ENCODE measurements at places on chromosomes 13 and 19. TPM values are rescaled to one million over a fixed set of nuclear protein-coding genes. Genes with fewer than 3 reads are reported as not detected.
A peak's percentile ranks its signal among the peaks of the same experiment; 100 is the strongest.

The DPF1 gene
- total RNA-seq: 0.50 TPM

The NXNL1 gene
- not detected for total RNA-seq

The ZMYM2 gene
- 58.5 TPM for total RNA-seq

The CAPNS1 gene
- 292 TPM for total RNA-seq

The KRTDAP gene
- not detected for total RNA-seq

The NKPD1 gene
- not detected for total RNA-seq

The OBI1 gene
- total RNA-seq: 24.9 TPM

The FGF21 gene
- not detected for total RNA-seq

The LIPE gene
- 24.8 TPM for total RNA-seq

GRCh38 chr13:21826214-21827015 is 155.5 kb downstream of the FGF9 start:
- no peaks in the 10 kb centered on the region for H3K27me3 ChIP-seq
- H3K4me3 ChIP-seq: no peak overlapping the region
- H3K36me3 ChIP-seq: no peaks in the 10 kb centered on the region
- no peak overlapping the region for H3K27ac ChIP-seq
- no peak for DNase-seq

DNA sequence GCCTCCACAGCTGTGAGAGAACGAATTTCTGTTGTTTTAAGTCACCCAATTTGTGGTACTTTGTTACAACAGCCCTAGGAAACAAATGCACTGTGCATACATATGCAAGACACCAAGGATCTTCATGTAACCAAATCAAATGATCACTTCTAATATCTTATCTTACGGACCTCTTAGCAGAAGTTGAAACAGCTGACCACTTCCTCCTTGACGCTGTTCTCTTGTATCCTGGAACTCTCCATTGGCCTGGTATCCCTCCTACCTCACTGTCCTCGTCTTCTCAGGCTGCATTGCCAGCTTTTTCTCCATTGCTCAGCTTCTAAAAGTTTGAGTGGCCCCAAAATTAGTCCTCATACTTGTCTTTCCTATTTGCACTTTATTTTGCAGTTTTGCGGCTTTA is 200.4 kb downstream of the DLEU7 start:
- DNase-seq: no peak
- no peak overlapping the region for H3K27ac ChIP-seq
- peaks cover 8% of the 10 kb centered on the region for H3K27me3 ChIP-seq
- H3K4me3 ChIP-seq: no peak overlapping the region

GRCh38 chr13:46334035-46334822 is 52.8 kb downstream of the RUBCNL start:
- peaks cover 34% of the 10 kb centered on the region for H3K4me1 ChIP-seq
- H3K27me3 ChIP-seq: no peaks in the 10 kb centered on the region
- H3K4me3 ChIP-seq: no peak overlapping the region
- no peak overlapping the region for H3K27ac ChIP-seq
- peaks cover 2% of the 10 kb centered on the region for H3K36me3 ChIP-seq

DNA sequence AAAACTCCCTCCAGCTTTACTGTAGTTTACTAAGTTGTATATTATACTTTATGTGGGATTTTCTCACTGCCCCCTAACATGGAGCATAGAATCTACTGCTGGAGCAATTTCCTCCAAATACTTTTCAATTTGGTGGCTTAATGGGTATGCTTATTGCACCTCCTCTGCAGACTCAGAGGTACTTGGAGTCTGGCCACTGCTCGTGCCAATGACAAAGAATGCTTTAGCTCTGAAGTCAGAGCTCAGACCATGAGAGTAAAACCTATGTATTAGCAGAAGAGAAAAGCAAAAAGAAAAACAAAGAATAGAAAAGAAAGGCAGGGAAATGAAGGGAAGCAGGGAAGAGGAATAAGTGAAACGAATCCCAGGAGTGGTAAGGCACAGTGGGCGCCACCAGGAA is 71.9 kb downstream of the SUCLA2 start:
- DNase-seq: no peak
- H3K27me3 ChIP-seq: no peaks in the 10 kb centered on the region
- no peak overlapping the region for H3K4me3 ChIP-seq

GRCh38 chr13:109307027-109307426 is 479.4 kb downstream of the IRS2 start:
- H3K27ac ChIP-seq: no peak overlapping the region
- H3K27me3 ChIP-seq: no peaks in the 10 kb centered on the region
- no peaks in the 10 kb centered on the region for H3K4me1 ChIP-seq
- no peak for DNase-seq
- no peak overlapping the region for H3K4me3 ChIP-seq
- H3K36me3 ChIP-seq: no peaks in the 10 kb centered on the region

DNA sequence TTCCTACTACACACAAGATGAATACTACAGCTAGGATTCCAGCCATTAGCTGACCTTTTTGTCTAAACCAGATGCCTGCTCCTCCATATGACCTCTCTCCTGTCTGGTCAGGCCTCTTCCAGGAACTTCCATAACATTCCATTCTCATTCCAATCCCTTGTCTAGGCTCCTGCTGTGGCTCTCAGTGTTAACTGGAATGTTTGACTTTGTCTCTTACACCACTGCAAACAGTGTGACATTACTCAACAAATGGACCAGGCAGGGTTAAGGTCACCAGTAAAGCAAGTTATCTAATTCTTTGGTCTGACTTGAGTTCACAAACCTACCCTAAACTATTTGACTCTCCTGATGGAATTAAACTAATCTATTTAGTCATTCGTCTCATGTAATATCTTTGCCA is 2.1 kb upstream of the GPC6 start:
- peaks cover 48% of the 10 kb centered on the region for H3K27me3 ChIP-seq
- no peak overlapping the region for H3K4me3 ChIP-seq
- no peaks in the 10 kb centered on the region for H3K36me3 ChIP-seq
- H3K27ac ChIP-seq: no peak overlapping the region

GRCh38 chr19:10603873-10604459 is 16.9 kb upstream of the AP1M2 start:
- H3K4me3 ChIP-seq: peak overlapping the region; percentile 96
- DNase-seq: peak; percentile 27
- peaks cover 9% of the 10 kb centered on the region for H3K36me3 ChIP-seq
- H3K4me1 ChIP-seq: peaks cover 23% of the 10 kb centered on the region
- peak overlapping the region; percentile 98 for H3K27ac ChIP-seq

GRCh38 chr13:39038569-39039030 is 344 bp downstream of the NHLRC3 start:
- peaks cover 31% of the 10 kb centered on the region for H3K36me3 ChIP-seq
- H3K4me1 ChIP-seq: peaks cover 26% of the 10 kb centered on the region
- peak; percentile 66 for DNase-seq
- peak overlapping the region; percentile 95 for H3K27ac ChIP-seq
- no peaks in the 10 kb centered on the region for H3K27me3 ChIP-seq

GRCh38 chr13:40329781-40330485 is 336.5 kb downstream of the FOXO1 start:
- no peak overlapping the region for H3K27ac ChIP-seq
- peaks cover 20% of the 10 kb centered on the region for H3K4me1 ChIP-seq
- no peaks in the 10 kb centered on the region for H3K36me3 ChIP-seq
- DNase-seq: no peak

- no peaks in the 10 kb centered on the region for H3K4me1 ChIP-seq
- no peaks in the 10 kb centered on the region for H3K36me3 ChIP-seq
- H3K27ac ChIP-seq: no peak overlapping the region
- peaks cover 5% of the 10 kb centered on the region for H3K27me3 ChIP-seq
These were observed 176.8 kb upstream of the ZNF507 start for GRCh38 chr19:32168606-32169005.

- no peak for DNase-seq
- H3K36me3 ChIP-seq: no peaks in the 10 kb centered on the region
- H3K27me3 ChIP-seq: peaks cover 10% of the 10 kb centered on the region
- no peaks in the 10 kb centered on the region for H3K4me1 ChIP-seq
These were observed 66.1 kb upstream of the FRY start for GRCh38 chr13:31965361-31966066.

- DNase-seq: no peak
- H3K27me3 ChIP-seq: no peaks in the 10 kb centered on the region
- H3K27ac ChIP-seq: no peak overlapping the region
- H3K4me3 ChIP-seq: no peak overlapping the region
- H3K4me1 ChIP-seq: no peaks in the 10 kb centered on the region
- no peaks in the 10 kb centered on the region for H3K36me3 ChIP-seq
These were observed 43.9 kb downstream of the SLC10A2 start for GRCh38 chr13:103022336-103022735.

- DNase-seq: no peak
- no peak overlapping the region for H3K27ac ChIP-seq
- H3K4me3 ChIP-seq: no peak overlapping the region
- no peaks in the 10 kb centered on the region for H3K4me1 ChIP-seq
- H3K27me3 ChIP-seq: no peaks in the 10 kb centered on the region
These were observed 154.2 kb downstream of the SUCLA2 start for GRCh38 chr13:47846886-47847285.
